ENCODE measurements at places on chromosomes 2 and 18.

DNA sequence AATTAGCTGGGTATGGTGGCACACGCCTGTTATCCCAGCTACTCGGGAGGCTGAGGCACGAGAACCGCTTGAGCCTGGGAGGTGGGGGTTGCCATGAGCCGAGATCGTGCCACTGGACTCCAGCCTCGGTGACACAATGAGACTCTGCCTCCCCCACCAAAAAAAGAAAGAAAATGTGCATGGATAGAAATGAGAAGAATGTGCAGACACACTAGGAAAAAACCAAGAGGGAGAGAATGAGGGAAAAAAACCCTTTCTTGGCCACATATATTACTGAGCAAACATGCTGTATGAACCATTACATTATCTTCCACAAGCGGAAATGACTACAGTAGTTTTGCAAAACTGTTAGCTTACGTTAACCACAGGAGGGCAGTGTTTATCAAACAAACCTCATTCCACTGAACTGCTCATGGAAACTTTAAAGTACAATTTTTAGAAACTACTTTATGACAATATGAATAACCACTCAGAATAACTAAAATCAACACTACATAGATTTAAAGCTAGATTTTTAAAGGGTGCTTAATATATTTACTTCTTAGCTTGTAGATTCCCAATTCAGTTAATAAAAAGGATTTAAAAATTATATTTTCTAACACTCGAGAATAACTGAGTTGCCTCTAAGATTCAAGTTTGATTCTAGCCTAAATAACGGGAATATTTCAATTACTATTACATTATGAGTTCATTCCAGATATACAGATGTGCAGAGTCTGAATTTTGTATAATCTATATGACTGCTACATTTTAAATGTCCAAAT, 26.4 kb downstream of the ASXL2 start:
- DNase-seq = peak; percentile 79

DNA sequence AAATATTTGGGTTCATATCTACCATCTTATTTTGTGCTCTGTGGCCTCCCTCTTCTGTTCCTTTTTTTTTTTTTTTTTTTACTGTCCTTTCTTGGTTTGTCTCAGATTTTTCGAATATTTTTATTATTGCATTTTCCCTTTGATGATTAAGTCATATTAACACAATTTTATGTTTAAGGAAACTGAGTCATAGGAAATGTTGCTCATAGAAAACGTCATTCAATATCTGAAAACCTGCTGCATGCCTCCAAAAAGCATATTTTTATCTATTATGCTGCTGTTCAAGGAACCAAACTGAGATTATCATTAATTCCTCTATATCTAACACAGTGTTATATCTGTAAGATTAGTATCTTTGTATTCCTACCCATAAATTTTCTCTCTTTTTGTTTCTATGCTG, 614.3 kb upstream of the SLC8A1 start:
- no peak for DNase-seq

DNA sequence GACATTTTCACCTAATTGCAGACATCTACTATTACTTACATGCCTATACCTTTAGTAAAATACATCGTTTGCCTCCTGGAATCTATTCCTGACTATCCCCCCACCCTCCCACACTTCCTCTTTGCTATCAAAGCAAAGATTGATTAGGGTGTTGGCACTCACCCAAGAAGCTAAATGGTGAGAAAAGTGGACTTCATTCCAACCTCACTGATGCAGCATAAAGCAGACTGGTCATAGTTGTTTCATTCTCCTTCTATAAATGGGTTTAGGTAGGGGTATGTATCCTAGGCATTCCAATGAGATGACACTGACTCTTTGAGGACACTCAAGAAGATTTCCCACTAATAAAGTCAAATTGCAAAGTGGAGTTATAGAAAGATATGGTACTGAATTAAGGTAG, 97.4 kb downstream of the LRP1B start:
- DNase-seq = no peak

DNA sequence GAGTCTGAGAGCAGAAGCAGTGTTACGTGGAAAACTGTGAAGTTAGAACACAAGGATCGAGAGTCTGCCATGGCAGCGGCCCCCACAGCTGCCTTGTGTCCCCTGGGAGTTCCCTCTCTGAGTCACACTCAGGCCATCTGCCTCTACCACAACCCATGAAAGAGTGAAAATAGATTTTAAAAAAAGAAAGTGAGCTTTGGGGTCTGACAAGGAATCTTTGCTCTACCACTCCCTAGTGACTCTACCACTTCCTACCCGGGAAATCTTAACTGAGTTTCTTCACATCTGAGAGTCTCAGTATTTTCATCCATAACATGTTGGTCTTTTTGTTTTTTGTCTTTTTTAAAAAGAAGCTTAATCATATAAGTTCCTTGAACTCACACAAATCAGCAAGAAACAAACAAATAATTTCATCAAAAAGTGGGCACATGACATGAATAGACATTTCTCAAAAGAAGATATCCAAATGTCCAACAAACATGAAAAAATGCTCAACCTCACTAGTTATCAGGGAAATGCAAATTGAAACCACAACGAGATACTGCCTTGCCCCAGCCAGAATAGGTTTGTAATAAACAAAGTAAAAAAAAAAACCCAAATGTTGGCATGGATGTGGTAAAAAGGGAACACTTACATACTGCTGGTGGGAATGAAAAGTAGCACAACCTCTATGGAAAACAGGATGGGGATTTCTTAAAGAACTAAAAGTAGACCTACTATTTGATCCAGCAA, 2.4 kb upstream of the MSGN1 start:
- no peak for DNase-seq

DNA sequence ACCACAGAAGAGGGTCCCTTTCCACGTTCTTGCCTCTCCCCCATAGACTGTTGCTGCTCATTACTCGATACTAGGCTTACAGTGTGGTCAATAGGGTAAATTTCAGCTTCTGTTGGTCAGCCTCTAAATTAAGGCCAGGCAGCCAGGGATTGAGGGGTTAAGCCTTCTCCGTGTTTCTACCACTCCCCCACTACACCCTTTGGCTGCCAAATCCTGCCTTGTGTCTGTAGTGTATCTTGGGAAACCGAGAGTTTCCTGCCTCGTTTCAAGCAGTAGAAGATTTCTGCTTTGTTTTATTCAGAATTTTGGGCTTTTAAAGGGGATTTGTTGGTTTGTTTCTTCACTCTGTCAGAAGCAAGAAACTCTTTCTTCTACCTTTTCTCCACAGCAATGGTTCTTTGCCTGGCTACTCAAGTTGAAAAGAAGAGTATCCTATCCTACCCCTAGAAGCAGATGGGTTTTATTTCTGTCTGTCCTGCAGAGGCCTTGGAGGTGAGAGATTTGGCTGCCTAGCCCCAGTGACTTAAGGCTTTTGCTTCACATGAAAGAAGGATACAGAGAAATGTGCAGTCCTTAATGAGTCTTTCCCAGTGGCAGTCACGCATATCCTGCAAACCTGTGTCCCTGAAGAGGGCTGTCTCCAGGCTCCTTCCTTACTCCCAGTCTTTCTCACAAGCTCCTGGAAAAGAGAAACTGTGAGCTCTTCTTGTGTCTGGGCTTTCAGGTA, 261.5 kb upstream of the TANK start:
- no peak for DNase-seq

GRCh38 chr2:43675646-43676321, 445 bp downstream of the C1GALT1C1L start:
- no peak for DNase-seq

- DNase-seq = no peak
These were observed 674.3 kb downstream of the IRS1 start for GRCh38 chr2:226125176-226125883.

GRCh38 chr2:124250433-124250832, 225.3 kb downstream of the CNTNAP5 start:
- no peak for DNase-seq

DNA sequence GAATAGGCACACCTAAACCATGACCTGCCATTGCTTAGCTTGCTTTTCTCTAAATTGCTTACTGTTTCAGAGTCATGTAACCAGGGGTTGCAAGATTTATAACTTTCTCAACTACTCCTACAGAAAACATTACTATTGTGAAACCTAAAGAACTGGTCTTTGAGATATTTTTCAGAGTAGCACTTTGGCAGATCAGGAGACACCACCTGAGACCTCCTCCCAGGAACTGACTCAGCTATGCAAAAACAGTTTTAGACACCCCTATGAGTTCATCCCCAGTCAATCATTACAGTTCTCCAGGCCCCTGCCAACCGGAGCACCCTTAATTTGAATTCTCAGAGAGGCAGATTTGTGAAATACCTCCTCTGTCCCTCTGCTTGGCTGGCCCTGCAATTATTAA, 80.3 kb downstream of the MBOAT2 start:
- no peak for DNase-seq

DNA sequence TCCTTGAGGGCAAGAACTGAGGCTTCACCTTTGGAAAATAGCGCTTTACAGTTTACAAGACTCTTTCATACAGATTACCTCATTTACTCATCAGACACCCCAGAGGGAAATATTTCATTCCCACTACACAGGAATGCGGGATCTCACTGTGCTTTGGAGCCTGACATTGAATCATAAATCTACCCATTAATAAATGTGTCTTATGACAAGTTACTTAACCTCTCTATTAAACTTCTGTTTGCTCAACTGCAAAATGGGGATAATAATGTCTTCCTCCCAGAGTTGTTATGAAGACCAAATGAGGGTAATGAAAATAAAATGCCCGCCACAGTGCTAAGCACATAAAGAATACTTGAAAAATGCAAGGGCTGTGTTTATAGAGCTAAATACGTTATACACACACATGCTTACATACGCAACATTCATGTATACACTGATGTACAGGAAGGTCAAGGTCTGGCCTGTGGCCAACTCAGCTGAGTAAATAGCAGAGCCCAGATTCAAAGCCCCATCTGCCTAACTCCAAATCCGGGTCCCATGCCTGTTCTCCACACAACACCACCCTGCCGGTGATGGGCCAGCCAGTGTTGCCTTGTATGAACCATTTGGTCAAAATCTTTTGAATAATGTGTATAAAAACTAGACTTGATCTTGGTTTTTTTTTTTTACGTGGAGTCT, 77.8 kb upstream of the STPG4 start:
- DNase-seq = no peak

DNA sequence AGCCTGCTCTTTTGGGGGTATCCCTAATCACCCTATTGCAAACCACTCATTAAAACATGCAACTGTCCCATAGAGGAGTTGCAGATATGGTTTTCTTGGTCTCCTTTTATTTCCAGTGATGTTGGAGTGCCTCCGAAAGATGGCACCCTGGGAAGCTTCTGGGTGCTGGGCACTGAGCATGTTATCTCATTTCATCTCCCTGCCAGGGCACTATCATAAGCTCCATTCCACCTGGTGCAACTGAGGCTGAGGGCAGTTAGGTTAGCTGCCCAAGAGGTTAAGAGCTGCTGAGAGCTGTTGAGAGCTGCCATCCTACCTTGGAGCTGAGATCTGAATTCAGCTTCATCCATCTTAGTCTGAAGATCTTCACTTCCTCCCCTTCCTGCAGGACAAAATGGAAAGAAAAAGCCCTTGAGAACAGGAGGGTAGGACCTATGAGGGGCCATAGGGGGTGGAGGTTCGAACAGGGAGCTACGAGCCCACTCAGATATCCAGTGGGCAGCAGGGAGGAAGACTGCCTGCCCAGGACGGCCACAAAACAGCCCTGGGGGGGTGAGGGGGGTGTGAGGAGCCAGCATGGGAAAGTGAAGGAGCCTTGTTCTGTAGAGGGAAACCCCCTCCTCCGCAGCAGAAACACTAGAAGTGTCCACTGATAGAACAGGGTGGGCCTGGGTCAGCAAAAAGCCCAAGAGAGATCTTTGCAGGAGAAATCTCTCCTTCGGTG, 202.5 kb downstream of the ZFP36L2 start:
- no peak for DNase-seq

GRCh38 chr2:43241558-43241957, 15.2 kb upstream of the ZFP36L2 start:
- no peak for DNase-seq

DNA sequence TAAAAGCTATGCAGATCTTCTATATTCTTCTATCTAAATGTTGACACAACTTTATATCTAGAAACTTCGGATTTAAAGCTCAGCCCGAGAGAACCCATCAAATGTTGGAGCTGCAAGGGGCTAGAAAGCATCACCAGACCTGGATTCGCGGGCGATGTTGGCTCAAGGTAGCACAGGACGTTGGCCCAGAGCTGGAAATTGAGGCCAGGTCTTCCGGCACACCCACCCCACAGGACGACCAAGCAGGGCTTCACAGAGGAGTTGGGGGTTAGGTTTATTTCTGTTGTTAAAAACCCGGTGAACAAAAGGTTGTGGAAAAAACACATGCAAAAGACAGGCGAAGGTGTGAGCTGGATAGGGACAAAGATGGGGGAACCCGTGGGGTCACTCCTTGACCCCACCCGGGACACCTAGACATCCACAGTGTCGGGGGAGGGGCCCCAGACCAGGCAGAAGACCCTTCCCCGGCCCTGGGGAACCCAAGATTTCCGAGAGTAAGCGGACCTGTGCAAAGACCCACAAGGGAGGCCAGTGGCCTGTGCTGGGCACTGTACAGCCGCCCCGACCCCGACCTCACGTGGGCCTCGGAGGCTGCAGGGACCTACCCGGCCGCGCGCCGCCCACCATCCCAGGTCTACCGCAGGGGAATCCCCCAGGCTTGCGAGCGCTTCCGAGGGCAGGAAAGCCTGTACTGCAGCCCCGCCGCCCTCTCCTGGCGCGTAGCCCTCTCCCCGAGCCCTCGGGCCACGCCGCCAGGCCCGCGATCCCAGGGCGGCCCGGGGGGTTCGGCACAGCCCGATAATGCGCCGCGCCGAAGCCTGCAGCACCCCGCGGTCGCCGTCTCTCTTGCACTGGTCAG, 1.8 kb upstream of the AGBL5 start:
- DNase-seq = peak; percentile 73

- no peak for DNase-seq
These were observed 228.1 kb upstream of the TFPI start for GRCh38 chr2:187782301-187782700.

- DNase-seq = no peak
These were observed 66.5 kb upstream of the TMEM200C start for GRCh38 chr18:5961828-5962150.

- DNase-seq = no peak
These were observed 117.4 kb downstream of the CDCA7 start for GRCh38 chr2:173472112-173472511.

- DNase-seq = no peak
These were observed 1135.1 kb upstream of the CRIM1 start for GRCh38 chr2:35220461-35220860.

- no peak for DNase-seq
These were observed 239.0 kb upstream of the KLHL29 start for GRCh38 chr2:23146011-23146410.

- no peak for DNase-seq
These were observed 29.2 kb downstream of the SMAD7 start for GRCh38 chr18:48921305-48922225.

- DNase-seq = no peak
These were observed 36.5 kb upstream of the PGAP1 start for GRCh38 chr2:196963043-196963442.

DNA sequence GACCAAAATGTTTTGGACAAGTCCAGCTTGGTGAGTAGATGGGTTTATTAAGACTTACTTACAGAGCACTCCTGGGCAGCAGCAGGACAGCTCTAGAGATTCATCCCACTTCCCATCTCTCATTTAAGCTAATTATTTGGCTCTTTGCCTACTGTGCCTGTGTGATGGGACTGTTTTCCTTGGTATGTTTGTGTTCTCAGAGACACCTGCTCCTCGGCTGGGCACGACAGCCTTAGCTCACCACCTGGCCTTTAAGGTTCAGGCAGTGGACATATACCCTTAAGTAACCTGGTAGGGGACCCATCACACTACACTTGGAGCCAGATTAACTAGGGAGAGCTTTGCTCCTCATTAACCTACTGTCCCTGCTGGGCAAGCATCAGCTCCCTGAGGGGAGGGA, 41.7 kb upstream of the EFEMP1 start:
- DNase-seq = no peak

Measured in CD4-positive, alpha-beta T cell treated with Interleukin-12 subunit alpha and Interleukin-12 subunit beta, for 1 hour (primary cell).